Erythroblast (primary cell): ENCODE measurements at places on chromosomes 5 and 9.
A peak's percentile ranks its signal among the peaks of the same experiment; 100 is the strongest.

DNA sequence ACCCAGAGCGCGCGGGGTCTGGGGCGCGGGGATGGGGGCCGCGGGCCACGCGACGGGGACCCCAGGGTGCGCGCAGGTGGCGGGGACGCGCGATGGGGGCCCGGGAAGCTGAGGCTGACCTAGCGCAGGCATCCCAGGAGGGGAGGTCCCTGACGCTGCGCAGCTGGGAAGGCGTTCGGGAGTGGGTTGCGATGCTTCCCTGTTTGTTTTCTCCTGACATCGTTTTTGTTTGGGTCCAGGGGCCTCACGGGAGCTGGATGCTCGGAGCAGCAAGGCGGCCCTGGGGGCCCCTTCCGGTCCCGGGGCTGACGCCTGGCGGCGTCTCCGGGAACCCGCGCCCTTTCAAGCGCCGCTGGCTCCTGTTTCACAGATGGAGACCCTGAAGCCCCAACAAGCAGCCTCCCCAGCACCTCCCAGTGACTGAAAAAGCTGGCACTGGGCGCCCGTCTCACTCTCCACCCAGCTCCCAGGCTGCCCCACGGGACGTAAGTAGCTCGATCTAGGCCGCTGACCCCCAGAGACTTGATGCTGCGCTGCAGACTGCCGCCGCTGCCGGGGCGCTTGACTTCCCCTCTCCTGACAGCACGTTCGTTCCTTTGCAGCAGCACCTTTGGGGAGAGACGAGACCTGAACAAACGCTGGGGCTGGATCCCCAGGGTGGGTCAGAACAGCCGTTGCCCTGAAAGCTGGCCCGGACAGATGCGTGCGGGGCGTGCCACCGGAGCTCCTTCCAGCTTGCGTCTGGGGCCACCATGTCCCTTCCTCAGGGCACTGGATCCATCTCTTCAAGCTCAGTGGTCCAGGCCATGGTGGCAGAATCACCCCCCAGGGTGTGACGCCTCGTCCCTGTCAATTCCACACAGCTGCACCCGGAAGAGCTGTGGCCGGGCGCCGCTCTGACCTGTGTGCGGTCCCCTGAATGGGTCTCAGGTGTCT, 593 bp downstream of the BRD3OS start:
- peak; percentile 44 for DNase-seq

GRCh38 chr9:135414293-135414692, 65.3 kb upstream of the PPP1R26 start:
- DNase-seq = no peak

DNA sequence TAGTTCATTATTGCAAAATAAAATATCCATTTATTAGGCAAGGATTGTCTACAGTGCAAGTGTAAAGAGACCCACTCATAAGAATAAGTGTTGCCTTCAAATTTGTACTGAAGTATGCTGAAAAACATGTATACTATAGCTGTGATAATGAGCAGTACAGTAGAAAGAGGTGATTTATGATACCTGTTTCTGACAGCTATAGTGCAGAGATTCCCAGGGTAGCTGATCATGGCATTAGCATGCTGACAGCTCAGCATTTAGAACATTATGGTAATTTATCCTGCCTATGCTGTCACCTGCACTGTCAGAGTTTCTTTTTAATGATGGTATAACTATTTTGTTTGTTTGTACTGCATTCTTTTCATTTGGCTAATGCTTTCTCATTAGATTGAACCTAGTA, 177.6 kb upstream of the TLX3 start:
- DNase-seq = no peak

DNA sequence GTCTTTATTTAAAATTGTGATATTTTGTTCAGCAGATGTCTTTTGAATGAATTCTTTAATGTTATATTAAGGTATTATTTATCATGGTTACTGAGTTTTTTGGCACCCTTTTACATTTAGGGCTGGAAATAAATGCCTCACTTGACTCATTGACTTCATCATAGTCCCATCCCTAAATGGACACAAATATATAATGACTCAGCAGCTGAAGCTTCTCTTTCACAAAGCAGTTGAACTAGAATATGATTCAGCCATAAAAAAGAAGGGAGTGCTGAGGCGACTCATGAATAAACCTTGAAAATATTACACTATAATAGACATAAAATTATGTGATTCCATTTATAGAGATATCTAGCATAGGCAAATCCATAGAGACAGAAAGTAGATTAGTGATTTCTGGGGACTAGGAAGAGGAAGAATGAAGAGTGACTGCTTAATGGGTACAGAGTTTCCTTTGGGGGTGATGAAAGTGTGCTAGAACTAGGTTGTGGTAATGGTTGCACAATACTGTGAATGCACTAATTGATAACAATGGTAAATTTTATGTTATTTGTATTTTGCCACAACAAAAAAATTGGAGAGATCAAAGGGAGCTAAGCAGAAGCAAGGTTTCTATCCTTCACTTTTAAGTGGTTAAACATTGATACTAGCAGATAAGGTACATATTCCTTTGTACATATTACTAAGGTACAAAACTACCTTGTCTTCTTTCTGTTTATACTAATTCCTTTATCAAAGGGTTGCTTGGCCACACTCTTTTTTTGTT, 449.6 kb downstream of the NTRK2 start:
- DNase-seq = no peak

GRCh38 chr5:107248066-107248695, 422.6 kb downstream of the EFNA5 start:
- DNase-seq = peak; percentile 62

DNA sequence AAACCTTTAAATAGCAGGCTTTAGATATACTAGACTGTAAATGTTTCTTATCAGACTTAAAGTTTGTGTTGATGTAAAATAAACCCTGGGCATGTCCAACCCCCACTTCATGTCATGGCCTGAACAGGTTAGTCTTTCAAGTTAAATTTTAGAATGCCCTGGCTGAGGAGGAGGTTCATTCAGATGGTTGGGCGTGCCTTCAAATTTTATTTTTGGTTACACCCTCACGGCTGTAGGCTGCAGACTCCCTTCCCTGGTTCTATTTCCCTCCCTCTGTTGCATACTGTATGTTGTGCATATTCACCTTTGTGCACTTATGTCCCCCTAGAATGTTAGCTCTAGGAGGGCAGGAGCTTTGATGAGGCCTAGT, 5.3 kb upstream of the BICD2 start:
- DNase-seq = no peak

GRCh38 chr5:115948091-115948534, 14.2 kb upstream of the LVRN start:
- DNase-seq = no peak

GRCh38 chr5:57175551-57176309, 1.9 kb downstream of the GPBP1 start:
- peak; percentile 37 for DNase-seq

DNA sequence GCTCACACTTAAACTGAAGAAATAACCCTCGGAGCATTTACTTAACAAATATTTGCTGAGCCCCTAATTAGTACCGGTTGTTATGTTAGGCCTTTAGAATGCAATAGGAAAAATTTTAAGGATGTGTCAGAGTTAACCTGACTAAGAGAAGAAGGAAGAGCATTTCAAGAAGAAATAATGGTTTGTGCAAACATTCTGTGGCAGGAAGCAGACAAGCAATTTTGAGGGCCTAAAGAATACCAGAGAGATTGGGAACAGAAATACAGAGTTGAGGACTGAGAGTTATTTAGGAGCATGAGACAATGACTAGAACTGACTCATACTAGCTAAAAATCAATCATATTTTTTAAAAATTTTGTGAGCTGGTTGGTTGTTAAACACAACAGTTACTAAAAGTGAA, 218.8 kb downstream of the PRR16 start:
- DNase-seq = no peak

DNA sequence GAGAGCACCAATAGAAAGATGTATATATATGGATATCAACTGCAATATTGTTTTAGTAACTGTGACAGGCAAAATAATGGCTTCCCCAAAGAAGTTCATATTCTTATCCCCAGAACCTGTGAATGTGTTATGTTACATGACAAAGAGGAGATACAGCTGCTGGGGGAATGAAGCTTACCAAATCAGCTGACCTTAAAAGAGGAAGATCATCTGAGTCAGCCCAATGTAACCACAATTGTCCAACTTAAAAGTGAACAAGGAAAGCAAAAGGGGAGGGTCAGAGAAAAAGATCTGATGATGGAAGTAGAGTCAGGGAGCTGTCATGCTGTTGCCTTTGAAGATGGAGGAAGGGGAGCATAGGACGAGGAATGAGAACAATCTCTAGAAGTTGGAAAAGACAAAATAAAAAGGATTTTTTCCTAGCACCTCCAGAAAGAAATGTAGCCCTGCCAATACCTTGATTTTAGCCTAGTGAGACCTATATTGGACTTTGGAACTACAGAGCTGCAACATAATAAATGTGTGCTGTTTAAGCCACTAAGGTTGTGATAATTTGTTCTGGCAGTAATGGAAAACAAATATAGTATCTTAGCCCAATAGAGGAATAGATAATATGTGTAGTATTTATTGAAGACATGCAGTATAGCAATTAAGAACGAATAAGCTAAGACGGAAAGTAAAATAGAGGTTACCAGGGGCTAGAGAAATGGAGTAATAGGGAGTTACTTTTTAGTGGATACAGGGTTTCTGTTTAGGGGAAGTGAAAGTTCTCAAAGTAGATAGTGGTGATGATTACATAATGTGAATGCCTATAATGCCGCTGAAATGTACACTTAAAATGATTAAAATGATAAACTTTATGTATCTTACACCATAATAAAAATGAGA, 115.9 kb downstream of the PIK3R1 start:
- DNase-seq = no peak

DNA sequence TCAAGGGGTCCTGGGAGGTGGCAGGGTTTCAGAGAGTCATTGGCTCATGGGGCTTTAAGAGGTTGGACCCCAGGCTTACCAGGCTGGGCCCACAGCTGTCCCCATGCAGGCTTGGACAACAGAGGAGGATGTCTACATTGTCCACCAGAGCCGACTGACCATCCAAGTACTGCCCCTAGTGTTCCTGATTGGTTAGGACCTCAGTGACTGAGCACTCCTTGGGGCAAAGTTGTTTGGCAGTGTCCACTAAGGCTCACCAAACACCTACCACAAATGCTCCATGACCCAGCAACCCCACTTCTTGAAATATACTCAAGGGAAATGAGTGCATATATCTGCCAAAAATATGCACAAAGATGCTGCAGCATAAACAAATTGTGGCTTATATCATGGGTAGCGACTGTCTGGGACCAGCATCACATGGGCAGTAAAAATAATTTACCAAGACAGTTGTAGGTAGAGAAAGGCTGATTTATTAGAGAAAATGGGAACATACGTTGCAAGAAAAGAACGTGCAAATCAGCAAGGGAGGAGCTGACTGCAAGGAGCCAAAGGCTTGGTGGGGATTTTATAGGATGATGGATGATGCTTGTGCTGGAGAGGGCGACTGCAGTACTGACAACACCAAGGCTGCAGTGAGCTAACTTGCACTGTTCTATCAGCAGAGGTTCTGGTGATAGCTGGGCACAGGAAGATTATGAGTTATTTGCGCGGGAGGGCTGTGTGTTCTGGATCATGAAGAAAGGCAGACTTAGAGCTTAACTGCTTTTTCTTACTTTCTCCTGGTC, 265.2 kb downstream of the GADD45G start:
- no peak for DNase-seq

- DNase-seq = no peak
Observed at GRCh38 chr5:93279296-93279963, 301.6 kb downstream of the NR2F1-AS1 start.

- no peak for DNase-seq
Observed at GRCh38 chr5:58117542-58117941, 342.3 kb downstream of the PLK2 start.

- DNase-seq = no peak
Observed at GRCh38 chr5:58641533-58641932, 58.7 kb downstream of the RAB3C start.

- no peak for DNase-seq
Observed at GRCh38 chr9:129933185-129934040, 98.2 kb downstream of the USP20 start.
